Stimulated activated CD4-positive, alpha-beta T cell treated with anti-CD3 and anti-CD28 coated beads, Interleukin-4, amount 100 ng/mL, for 4 hours (primary cell): ENCODE measurements at places on chromosomes 3 and 15.

DNA sequence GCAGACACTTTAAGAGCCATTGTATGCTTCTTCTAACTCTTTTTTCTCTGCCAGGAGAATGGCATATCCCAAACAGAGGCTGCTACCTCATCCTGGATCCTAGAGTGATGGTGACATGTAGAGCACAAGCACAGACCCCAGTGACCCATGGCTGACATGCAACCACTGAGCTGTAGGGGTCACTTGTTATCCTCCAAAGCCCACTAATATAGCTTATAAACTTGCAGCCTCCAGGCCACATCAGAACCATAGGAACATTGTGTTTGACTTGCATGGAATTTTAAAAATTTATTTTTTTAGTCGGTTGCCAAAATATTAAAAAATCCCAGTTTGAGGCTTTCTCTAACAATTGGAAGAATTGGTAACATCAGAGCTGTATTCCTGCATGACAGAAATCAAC, 283.0 kb upstream of the WNT5A start:
- DNase-seq: no peak

DNA sequence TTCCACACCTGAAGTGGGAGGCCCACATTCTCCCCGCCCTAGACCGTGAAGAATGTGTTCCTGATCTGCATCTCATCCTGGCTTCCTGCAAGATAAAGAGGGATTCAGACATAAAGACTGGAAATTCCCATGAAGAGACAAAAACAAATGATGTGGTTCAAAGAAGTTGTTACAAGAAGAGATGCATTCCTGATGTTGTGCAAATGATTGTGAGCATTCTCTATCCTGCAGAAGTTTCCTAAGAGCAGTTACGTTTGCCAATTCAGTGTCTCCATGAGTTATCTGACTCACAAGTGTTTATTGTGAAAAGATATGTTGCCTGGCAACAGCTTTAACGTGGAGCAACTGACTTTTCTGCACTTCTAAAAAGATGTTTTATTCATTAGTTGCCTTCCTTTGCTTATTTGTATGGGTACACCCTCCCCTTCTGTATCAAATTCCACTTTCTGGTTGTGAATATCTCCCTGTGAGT, 107.8 kb downstream of the ZIC4 start:
- DNase-seq: no peak

DNA sequence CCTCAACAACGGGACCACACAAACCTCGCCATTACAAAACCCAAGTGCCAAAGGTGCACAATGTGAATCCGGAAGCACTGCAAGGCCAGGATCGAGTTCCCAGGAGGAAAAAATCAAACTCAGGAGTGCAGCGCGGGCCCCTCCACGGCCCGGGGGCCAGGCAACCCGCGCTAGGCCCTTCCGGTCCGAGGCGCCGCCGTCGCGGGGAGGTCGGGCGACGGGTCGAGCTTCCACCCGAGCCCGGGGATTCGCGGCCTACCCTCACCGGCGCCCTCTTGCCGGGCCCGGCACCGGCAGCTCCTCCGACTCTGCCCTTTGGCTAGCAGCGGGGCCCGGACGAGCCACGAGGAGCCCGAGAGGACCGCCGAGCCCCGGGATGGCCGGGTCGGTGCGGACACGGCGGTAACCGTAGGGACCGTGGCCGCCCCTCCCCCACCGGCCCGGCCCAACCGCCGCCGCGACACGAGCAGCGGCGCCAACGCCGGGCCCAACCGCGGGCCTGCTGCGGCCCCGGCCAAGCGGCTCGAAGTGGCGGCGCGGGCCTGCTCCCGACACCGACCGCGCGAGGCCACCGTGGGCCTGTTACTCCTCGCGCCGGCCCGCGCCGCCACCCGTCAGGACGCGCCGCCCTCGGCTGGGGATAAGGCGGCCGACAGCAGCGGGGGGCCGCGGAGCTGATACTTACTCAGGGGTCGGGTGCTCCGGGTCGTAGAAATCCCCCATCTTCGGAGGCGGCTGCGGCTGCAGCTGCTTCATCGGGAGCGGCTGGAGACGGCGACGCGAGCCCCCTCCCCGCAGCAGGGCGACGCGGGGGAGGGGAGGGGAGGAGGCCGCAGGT, 525 bp downstream of the SETD2 start:
- peak; percentile 56 for DNase-seq

- no peak for DNase-seq
Measured at GRCh38 chr3:11610044-11610671, 33.6 kb downstream of the VGLL4 start.
